ENCODE measurements at places on chromosomes 1 and 21.

DNA sequence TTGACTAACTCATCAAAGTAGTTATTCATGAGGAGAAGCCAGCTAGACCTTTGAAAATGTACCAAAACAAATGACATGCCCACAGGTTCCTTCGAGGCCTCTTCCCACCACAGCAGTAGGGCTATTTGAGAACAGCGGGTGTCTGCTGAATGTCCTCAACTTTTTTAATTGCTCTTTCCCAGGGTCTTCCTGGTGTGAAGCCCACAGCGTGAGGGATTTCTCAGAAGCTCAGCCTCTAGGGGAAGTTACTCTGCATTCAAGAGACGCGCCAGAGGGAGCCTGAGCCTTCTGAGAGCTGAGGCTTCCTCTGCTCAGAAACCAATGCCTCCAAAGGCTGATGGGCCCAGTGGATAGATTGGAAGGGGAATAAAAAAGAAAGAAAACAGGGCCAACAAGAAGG lies 153.6 kb downstream of the OLFM3 start:
- no peak for DNase-seq

- no peak for DNase-seq
These were observed 164.3 kb downstream of the GRIK1 start for GRCh38 chr21:29775462-29775861.

DNA sequence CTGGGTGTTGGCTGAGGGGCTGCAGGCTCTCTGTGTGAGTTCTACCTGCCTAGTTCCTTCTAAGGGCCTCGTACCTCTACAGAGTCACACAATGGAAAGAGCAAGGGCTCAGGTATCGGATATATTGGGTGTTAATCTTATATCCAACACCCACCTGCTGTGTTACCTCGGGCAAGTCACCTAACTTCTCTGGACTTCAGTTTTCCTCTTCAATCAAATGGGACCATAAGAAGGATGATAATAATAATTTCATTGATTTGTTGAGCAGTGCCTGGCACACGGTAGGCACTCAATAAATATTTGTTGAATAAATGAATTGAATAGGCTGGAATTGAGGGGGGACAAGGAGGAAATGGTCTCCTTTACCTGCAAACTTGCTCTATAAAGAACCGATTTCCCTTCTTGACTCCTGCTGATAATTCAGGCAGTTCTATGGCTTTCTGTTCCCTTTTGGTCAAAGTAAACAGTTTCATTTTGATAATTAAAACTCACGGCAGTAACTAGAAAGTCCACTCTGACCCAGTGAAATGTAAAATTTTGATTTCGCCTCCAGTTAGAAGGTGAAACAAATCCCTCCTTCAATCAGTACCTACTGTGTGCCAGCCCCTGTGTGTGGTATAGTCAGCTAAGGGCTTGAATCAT lies 16.5 kb upstream of the MAN1C1 start:
- DNase-seq = no peak

- no peak for DNase-seq
These were observed 41.7 kb upstream of the GPR153 start for GRCh38 chr1:6302568-6302967.

DNA sequence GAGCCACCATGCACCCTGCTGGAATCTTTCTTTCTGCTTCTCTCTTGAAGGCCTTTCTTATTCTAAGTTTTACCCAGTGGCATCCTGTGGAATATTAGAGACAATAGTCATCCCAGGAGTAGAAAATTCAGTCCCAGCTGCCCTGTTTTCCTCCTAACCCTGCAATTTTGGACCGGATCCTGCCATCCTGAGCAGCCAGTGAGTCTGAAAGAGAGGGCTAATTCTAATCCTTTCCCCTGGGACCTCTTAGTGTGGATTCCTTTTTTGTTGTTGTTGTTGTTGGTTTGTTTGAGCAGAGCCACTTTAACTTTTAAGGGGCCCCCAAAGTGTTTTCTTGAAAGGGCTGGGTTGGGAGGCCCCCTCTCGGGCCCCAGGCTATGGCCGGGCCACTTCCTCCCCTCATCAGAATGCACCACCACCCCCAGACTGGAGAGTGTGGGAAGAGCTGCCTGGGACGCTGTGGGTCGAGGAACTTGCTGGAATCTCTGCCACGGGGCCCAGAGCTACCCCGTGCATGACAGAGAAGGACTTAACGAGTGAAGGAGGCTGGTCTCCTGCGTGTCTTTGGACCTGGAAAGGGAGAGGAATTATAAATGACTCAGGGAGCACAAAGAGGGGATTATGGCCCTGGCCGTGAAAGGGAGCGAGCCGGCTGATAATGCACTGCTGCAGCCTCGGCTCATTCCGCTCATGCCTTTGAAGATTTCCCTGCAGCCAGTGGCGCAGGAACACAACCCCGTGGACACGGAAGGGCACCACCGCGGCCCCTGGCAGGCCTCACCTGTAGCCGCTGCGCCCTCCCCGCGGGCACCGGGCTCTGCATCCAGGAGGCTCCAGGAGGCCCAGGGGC lies 81.0 kb upstream of the AKT3 start:
- no peak for DNase-seq

- DNase-seq = no peak
These were observed 245.2 kb downstream of the SDCCAG8 start for GRCh38 chr1:243501002-243501401.

DNA sequence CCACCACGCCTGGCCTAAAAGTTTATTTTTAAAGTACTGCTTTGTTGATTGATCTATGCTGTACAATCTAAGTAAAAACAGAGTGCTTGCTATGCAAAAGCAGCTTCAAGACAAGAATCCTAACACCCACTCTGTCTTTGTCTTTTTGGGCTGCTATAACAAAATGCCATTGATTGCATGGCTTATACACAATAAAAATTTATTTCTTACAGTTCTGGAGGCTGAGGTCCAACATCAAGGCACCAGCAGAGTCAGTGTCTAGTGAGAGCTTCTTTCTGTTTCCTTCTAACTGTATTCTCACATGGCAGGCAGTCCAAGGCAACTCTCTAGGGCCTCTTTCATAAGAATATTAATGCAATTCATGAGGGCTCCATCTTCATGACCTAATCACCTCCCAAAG lies 63.6 kb upstream of the GJA5 start:
- DNase-seq = no peak

- no peak for DNase-seq
These were observed 39.7 kb downstream of the PCNT start for GRCh38 chr21:46363698-46364097.

All from HFF-Myc (cell line).